Left colon (tissue), 2 donors: ENCODE measurements at places on chromosomes 7 and 10. TPM values are rescaled to one million over a fixed set of nuclear protein-coding genes. Genes with fewer than 3 reads are reported as not detected.

IGFBP3 gene
- 30.9 TPM for total RNA-seq

GFRA1 gene
- 2.6 TPM for total RNA-seq

CALML5 gene
- not detected for total RNA-seq

FKBP6 gene
- total RNA-seq: not detected

FAM13C gene
- 1.8 TPM for total RNA-seq
